ENCODE measurements at places on chromosomes 2 and 18. TPM values are rescaled to one million over a fixed set of nuclear protein-coding genes. Genes with fewer than 3 reads are reported as not detected.

ITGA4 gene
- polyA plus RNA-seq: 40.3 TPM

- H3K36me3 ChIP-seq: no peaks in the 10 kb centered on the region
- no peaks in the 10 kb centered on the region for H3K4me1 ChIP-seq
- no peak overlapping the region for H3K4me3 ChIP-seq
Measured at GRCh38 chr2:42317945-42318344, 43.1 kb downstream of the COX7A2L start.

DNA sequence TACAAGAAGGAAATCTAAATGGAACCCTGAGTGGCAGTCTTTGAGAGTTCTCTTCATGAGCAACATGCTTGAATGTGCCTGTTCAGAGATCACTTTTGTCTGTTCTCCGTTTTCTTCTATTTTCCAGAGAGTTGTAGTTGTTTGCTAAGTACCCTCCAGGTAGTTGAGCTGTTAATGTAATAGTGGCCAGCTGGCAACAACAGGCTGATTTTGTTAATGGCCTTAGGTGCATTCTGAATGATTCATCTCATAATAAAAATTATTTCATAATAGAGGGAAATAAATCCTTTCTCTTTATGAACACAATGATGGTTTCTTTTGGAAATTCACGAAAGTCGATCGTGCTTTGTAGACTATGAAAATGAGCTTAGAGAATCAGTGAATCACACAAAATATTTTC lies 136.8 kb downstream of the LRP1B start:
- no peaks in the 10 kb centered on the region for H3K36me3 ChIP-seq
- no peak overlapping the region for H3K4me3 ChIP-seq
- DNase-seq: no peak
- no peaks in the 10 kb centered on the region for H3K4me1 ChIP-seq

- DNase-seq: no peak
- no peaks in the 10 kb centered on the region for H3K4me1 ChIP-seq
- peaks cover 21% of the 10 kb centered on the region for H3K36me3 ChIP-seq
- H3K27ac ChIP-seq: no peak overlapping the region
Measured at GRCh38 chr2:42314892-42315468, 46.0 kb downstream of the COX7A2L start.

Data from thymus (tissue), 14 donors.